ENCODE measurements at places on chromosomes 6 and 20.

DNA sequence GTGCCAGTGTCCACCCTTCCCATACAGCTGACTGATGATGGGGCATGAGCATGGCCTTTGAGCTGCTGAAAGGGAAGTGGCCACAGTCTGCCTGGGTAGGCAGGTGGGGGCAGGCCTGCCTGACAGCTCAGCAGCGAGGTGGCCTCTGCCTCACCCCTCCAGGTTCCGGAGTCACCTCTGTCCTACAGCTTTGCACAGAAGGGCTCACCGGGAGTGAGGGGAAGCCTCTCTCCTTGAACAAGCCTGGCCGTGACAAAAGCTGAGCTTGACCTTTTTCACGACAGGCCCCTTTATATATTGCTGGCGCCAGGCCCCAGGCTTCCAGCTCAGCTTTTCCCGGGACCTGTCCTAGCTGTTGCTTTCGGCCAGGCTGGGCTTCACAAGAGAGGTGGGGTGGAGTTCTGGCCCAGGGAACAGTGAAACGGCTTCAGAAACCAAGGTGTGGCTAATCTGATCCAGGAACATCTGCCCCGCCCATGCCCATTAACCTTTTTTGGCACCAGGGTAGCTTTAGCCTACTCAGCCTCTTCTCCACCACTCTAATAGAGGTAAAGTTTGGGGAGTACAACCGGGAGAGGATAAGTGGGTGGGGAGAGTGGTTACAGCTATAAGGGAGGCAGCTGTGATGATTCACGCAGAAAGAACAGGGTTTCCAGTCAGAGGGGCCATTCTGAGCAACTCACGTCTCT, 42.9 kb downstream of the C6orf132 start:
- no peak for DNase-seq

DNA sequence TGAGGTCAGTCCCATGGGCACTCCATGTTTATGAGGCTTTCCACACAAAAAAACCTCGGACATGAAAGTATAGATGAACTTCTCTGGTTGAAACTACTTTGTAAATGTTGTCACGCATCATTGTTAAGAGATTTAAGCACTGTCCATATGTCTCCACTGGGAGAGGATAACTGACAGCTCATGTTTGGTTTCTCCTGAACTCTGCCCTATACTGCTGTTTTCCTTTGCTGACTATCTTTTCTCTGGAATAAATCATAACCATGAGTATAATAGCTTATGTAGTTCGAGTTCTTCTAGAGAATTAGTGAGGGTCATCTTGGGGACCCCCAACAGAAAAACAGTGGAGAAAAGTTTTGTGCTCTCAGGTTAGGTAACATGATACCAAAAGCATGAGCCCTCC, 14.3 kb downstream of the THEMIS start:
- no peak for DNase-seq

DNA sequence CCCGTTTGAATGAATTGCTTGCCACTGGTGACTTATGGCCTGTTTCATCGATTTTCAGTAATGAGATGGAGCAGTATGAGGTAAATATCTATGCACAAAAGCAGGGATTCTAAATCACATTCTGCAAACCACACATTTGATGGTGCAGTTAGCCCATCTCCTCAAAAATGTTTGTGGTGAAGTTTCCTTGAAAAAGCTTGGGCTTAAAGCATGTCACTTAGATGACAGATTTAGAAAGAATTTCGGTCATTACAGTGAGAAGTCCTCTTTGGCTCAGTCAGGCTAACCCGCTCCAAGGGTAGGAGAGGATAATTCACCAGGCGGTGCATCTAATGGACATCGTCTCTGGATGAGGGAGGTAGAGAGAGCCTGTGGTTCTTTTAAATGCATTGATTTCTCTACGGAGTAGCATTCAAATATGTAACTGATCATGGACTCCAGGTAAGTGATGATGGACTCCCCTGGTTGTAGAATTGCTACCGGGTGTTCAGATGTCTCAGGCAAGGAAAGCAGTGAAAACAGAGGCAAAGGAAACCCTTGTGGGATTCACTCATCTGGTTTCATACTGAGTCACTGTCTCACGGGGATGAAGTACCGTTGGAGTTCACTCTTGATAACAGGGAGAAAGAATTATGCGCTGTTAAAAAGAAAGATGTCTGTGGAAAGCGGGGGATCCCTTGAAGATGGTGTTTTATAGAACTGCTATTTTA, 65.3 kb downstream of the AIG1 start:
- DNase-seq: no peak

DNA sequence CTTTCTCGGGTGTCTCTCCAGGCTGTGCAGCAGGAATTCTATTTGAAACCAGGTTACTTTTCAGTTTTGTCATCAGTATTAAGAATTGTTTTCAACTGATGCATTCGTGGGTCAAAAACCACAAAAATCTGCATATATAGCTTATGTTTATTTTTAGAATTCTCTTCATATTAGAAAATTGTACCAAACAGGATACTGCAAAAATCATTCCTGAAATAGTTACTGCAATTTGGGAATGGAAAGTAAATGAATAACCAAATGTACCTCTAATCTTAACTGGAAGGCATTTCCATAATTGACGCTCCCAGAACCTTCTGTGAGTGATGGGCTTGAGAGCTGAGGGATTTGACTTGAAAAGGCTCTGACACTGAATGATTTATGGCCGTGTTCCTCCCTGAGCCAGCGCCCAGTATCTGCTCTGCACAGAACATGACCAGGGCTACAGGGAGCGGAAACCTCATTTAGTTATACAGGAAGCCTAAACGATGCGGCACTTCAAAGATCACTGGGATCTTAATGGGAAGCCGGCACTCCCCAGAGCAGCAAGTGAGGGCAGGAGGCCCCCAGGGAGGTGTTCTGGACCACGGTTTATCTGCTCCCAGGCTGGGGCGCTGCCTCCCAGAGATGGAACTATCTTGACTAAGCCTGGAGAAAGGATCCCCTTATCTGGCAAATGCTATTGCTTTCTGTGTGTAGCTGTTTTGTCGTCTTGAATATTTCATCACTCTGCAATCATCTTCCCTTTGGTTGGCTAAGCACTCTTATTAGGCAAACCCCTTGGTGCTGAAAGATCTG, 446.0 kb downstream of the QKI start:
- peak; percentile 22 for DNase-seq

- no peak for DNase-seq
Measured at GRCh38 chr6:157239148-157239547, 84.2 kb downstream of the TMEM242 start.

DNA sequence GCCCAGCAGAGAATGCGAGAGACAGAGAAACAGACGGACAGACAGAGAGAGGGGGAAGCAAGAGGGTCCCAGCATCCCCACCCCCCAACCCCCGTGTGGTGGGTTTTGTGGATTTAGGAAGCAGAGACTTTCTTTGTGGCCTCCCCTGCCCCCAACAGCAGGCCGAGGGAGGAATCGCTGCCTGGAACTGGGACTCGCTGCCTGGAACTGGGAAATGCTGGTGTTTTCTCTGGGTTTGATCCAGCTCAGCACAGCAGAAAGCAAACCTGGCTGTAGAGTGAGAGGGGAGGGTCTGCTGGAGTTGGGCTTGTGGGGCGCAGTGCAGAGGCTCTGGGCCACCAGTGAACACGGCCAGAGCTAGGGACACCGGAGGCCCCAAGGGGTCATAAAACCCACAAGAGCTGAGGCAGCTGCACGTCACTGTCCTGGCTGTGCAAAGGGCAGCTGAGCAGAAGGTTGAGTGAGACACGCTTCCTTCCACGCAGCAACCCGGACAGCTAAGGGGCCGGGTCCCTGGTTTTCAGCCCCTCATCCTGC, 181.8 kb downstream of the TAF4 start:
- no peak for DNase-seq

GRCh38 chr20:11355345-11355744, 562.3 kb upstream of the BTBD3 start:
- no peak for DNase-seq

DNA sequence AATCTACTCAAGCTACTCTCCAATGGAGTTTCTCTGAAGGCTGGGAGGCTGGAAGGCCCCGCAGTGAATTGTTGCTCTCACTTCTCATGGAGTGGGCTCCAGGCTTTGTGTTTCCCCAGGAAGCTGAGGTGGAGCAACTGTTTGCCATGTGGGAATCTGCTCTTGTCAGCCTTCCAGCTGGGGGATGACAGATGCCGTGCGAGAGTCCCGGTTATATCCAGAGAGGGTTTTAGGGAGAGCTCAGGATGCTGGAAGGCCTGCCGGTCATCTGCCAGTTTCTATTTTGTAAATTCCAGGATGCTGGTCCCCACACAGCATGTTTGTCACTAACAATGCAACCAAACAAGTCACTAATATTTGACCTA, 98.2 kb upstream of the NAA20 start:
- DNase-seq: no peak
